Bronchial epithelial cell (primary cell): ENCODE measurements at places on chromosomes 12 and 14. TPM values are rescaled to one million over a fixed set of nuclear protein-coding genes. Genes with fewer than 3 reads are reported as not detected.

PTGDR gene
- total RNA-seq = not detected in 2 replicates

HOXC12 gene
- total RNA-seq = not detected in 2 replicates

PTPN21 gene
- total RNA-seq = 6.1 and 7.6 TPM in 2 replicates

DCAF11 gene
- total RNA-seq = 70.5 and 83.5 TPM in 2 replicates

CELA1 gene
- total RNA-seq = not detected in 2 replicates

LRIG3 gene
- 30.6 and 44.5 TPM in 2 replicates for total RNA-seq

ERP27 gene
- not detected in 2 replicates for total RNA-seq

BAZ1A gene
- 34.6 and 35.0 TPM in 2 replicates for total RNA-seq

ABCD4 gene
- 13.2 and 14.0 TPM in 2 replicates for total RNA-seq

FZD10 gene
- 0.26 and 0.77 TPM in 2 replicates for total RNA-seq

RBM25 gene
- 20.5 and 31.2 TPM in 2 replicates for total RNA-seq

SPTSSA gene
- total RNA-seq = 12.9 and 13.2 TPM in 2 replicates

OASL gene
- total RNA-seq = 0.79 and 7.9 TPM in 2 replicates

PRIMA1 gene
- total RNA-seq = not detected in 2 replicates

OTOGL gene
- under 0.01 TPM in 1 of 2 replicates, not detected in the other for total RNA-seq

OR4E2 gene
- total RNA-seq = not detected in 2 replicates

LRP1-AS gene
- not detected in 2 replicates for total RNA-seq

PPP1CC gene
- total RNA-seq = 42.8 and 86.6 TPM in 2 replicates

LTB4R gene
- total RNA-seq = 3.7 and 9.6 TPM in 2 replicates

CCDC77 gene
- 1.7 and 1.8 TPM in 2 replicates for total RNA-seq

BTG1 gene
- 10.9 and 14.7 TPM in 2 replicates for total RNA-seq

TAS2R42 gene
- total RNA-seq = not detected in 2 replicates

HOXC10 gene
- not detected in 2 replicates for total RNA-seq

SYT1 gene
- 0.26 and 0.79 TPM in 2 replicates for total RNA-seq

P2RX7 gene
- under 0.01 and 0.77 TPM in 2 replicates for total RNA-seq

B4GALNT1 gene
- 0.13 TPM in 1 of 2 replicates, not detected in the other for total RNA-seq

CLEC9A gene
- total RNA-seq = not detected in 2 replicates

MYBPC1 gene
- total RNA-seq = not detected in 2 replicates

ARID2 gene
- 14.2 TPM in 2 replicates for total RNA-seq

NPFF gene
- not detected in 2 replicates for total RNA-seq

PIK3C2G gene
- total RNA-seq = 0.26 and 1.0 TPM in 2 replicates

PMCH gene
- not detected in 2 replicates for total RNA-seq
